Central memory CD4-positive, alpha-beta T cell (primary cell): ENCODE measurements at places on chromosomes 1 and 21.

DNA sequence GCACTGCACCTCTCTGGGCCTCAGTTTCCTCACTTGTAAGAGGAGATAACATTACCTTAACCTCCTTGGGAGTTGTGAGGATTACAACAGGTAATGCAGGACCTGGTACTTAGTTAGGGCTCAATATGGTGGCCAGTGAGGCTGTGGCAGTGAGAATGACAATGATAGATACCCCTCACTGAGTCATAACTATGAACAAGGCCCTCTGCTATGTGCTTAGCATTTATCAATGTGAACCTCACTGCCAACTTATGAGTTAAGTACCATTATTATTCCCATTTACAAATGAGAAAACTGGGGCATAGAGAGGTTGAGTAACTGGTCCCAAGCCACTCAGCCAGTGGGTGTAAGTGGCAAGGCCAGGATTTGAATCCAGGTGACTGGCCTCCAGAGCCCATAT, 64.4 kb downstream of the HMGB4 start:
- no peak for DNase-seq

DNA sequence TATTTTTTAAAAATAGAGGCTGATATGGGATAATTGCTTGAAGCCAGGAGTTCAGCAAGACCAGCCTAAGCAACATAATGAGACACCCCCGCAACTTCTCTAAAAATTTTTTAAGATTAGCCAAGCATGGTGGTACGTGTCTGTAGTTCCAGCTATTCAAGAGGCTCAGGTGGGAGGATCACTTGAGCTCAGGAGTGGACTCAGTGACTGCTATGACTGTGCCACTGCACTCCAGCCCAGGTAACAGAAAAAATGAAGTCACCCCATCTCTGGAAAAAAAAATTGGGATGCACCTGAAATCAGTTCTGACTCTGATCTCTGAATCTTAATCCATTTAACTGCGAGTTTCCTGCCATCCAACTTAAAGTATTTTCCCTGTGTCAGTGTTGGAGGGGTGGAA, 124.2 kb downstream of the MRPS6 start:
- no peak for DNase-seq

GRCh38 chr1:247797518-247797917, 26.4 kb downstream of the OR14A16 start:
- DNase-seq = no peak

DNA sequence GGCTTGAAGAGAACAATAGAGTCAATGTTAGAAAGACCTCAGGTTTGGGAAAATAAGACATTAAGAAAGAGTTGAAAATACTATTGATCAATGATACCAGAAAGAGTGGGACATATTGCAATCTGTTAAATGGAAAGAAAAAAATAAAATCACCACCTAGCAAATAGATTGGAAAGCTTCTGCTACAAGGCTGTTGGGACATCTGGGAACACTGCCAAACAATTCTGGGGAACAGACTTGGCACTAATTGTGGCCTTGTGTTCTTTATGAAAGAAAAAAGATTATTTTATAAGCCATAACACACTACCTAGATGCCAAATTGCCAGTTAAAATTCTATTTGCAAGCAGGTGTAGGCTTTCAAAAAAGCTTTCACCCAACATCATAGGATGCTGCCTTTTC, 137.8 kb downstream of the TSEN15 start:
- no peak for DNase-seq

DNA sequence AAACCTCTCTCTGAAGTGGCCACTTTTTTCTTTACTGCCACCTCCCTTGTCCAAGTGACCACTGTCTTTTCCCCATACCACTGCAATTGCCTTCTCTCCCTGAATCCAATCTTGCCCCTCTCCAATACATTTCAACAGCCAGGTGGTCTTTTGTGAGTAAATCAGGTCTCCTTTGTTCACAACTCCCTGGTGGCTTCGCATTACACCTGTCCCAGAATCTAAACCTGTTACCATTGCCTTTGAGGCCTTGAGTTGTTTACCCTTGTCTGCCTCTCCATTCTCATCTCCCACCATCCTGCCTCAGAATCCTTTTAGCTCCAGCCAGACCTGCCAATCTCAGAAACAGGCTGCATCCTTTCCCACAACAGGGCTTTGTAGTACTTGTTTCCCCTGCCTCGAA, 21.8 kb upstream of the DYNLT5 start:
- no peak for DNase-seq

DNA sequence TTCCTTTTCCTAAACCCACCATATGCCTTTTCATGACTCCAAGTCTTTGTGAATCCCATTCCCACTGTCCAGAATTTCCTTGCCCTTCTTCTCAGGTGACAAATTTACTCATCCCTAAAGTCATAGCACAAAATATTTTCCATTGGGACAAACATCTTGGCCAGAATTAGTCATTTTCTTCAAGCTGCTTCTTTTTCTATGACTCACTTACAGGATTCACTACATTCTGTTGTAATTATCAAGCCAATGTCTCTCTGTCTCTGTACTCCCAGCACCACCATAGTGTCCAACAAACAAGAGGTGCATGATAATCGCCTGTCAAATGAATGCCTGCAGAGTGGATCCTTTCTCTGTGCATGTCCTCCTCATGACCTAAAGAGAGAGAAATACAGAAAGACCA, 37.8 kb downstream of the SGIP1 start:
- no peak for DNase-seq

DNA sequence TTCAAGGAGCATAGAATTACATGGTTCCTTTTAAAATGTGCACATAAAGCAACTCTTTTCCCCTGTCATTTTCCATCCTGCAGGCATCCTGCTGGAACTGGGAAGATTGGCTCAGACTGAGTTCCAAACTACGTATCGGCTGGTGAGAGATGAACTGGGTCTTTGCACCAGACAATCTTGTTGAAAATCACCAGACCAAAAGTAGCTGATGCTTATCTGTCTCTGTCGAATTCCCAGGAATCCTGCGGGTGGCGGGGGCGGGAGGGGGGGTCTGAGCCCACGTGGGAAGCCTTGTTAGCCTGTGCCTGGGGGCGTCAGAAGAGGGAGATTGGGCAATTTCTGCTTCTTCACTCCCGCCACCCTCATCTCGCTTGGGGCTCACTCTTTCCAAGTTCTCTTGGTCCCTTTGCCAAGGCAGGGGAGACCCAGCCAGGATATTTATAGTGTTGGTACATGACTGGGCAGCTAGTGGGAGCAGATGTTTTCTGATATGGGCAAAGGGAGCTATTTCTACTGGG, 90.1 kb upstream of the SLC25A33 start:
- no peak for DNase-seq

- DNase-seq = no peak
Observed at GRCh38 chr1:47223921-47224675, 7.9 kb downstream of the TAL1 start.

GRCh38 chr1:180237869-180238476, 7.9 kb downstream of the LHX4 start:
- DNase-seq = no peak

DNA sequence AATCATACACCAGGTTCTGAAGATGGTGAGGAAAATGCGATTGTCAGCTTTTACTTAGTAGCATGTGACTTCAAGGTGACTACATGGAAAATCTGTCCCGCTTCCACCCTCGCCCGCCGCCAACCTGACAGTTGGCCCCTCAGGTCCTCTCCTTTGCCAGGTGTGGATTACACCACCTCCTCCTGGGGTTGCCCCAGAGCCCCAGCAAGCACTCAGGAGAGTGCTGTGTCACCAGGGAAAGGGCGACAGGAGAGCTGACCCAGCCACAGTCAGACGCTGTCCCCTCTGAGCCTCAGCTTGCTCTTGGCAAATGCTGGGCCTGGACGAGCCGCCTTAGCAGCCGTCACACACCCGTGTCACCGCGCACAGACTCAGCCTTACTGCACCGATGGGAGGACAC, 17.9 kb downstream of the PTTG1IP start:
- no peak for DNase-seq

- DNase-seq = no peak
Observed at GRCh38 chr1:39833621-39834385, 45.1 kb upstream of the BMP8B start.

DNA sequence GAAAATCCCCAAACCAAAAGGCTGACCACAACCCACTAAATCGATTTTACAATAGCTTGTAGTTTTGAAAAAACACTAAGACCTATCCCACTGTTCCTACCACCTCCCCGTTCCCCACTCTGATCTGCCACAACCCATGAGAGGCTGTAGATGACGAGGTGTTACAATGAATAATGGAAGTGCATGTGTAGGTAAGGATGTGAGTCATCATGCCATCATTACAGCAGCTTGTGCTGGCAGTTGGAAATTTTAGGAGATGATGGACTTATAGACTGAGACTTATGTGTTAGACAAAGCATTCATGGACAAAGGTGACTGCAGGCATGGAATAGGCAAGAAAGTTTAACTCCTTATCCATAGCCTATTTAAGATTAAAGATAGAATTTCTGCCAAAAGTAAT, 184.7 kb upstream of the CACYBP start:
- no peak for DNase-seq

- DNase-seq = no peak
Observed at GRCh38 chr1:94828251-94828650, 8.1 kb downstream of the SLC44A3 start.

GRCh38 chr1:159339536-159339935, 37.4 kb downstream of the FCER1A start:
- no peak for DNase-seq

DNA sequence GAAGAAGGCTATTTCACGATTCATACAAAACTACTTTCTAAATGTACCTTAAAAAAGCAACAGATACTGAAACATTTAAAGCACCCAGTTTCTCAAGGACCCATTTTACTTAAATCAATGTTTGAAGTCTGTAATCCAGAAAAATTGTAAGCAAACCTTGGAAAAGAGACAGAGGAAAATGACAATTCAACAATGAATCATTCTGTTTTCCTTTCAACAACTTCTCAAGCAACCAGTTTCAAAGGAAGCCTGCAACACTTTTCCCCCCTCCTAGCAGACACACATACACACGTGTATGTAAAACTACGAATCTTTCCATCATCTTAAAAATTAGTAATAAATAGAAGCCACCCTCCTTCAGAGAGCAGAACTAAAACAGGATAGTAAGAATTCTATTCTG, 1.2 kb downstream of the RERE start:
- no peak for DNase-seq

- no peak for DNase-seq
Observed at GRCh38 chr1:211468595-211468994, 23.4 kb downstream of the RD3 start.

DNA sequence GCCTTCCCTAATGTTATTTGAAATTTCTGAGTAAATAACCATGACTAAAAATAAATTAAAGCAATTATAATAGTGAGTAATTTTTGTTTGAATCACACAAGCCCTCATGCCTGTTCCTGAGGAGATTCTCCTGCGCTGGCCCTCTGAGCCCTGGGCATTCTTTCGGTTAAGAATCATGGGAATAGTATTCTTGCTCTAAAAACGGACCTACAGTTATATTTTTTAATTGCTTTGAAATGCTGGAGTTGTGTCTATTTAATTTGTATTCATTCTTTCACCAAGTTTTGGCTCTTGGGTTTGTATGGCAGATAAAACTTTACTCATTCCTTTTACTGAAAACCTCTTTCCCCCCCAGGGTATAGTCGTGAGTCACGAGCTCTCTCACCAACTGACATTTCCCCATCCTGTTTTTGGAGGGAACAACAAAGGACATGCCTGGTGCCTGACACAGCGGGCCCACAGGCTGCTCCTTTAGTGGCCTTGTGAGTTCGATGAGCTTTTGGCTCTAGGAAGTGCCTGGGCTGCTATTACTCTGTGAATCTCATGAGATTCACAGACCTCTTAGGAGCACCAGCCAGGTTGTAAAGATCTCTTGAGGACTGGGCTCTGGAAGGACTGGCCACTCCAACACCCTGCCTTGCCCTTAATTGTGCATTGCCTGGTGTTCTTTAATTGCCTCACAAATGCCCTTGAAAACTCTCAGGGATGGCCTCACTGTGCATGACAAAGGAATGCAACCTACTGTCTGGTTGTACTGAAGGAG, 58.6 kb downstream of the DDR2 start:
- DNase-seq = no peak

DNA sequence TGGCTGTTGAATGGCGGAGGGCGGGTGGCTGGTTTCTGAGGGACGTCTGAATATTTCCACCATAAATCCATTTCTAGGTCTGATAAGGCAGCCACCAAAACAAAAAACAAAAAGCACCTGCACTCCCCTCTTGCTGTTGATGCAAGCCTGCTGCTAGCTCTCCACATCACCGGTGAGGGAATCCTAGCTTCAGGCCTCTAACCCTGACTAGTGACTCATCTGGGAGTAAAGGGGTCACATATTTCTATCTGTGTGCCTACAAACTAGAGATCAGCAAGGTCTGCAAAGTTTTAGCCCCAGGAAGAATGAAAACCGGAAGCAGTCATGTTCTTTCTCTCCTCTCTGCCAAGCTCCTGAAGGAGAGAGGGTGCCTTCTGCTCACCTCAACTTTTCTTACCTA, 10.3 kb upstream of the ERMAP start:
- no peak for DNase-seq

DNA sequence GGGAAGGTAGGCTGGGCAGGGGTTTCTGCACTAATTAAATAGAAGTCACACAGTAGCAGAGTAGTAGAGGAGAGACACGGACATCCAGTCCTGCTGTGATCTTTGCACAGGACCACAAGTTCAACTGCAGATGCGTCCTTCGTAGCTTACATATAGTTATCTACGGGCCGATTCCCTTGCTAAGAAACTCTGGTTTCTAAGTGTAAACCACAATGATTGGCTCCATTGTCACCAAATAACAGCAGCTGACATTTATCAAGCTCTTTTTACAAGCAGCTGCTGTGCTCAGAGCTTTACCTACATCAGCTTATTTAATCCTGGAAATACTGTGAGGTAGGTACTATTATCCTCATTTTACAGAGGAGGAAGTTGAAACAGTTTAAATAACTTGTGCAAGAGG, 3.1 kb downstream of the SLC45A3 start:
- no peak for DNase-seq

- DNase-seq = no peak
Observed at GRCh38 chr1:167659450-167659849, 29.4 kb downstream of the RCSD1 start.

DNA sequence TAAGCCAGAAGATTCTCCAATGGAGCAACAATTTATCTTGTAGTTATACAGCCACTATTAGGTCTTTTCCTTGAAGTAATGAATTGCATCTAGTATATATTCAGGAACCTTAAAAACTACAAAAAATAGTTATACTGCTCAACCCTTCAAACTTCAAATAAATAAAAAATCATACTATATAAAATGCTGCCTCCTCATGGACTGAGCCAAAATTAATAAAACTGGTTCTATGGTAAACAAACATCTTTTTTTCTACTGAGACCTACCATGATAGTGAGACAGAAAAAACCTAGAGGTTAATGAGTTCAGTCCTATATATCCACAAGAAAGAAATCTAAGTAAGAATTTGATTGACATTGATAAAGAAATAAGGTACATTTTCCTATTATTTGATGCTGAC, 67.7 kb downstream of the GPATCH2 start:
- no peak for DNase-seq
